ENCODE measurements at places on chromosomes 6 and 20. TPM values are rescaled to one million over a fixed set of nuclear protein-coding genes. Genes with fewer than 3 reads are reported as not detected.

The GMPR gene
- total RNA-seq, result 0.68 TPM

The RUNX2 gene
- total RNA-seq, result 33.4 TPM

The ADGRF5 gene
- total RNA-seq, result not detected

The CDH4 gene
- total RNA-seq, result 0.10 TPM

The RPS6KA2 gene
- 7.9 TPM for total RNA-seq

The CCN5 gene
- not detected for total RNA-seq

All from activated CD4-positive, alpha-beta memory T cell treated with anti-CD3 and anti-CD28 coated beads for 36 hours (primary cell).